ENCODE measurements at places on chromosomes 12 and 14.

- DNase-seq = no peak
Observed at GRCh38 chr14:97524589-97525319, 727.6 kb downstream of the VRK1 start.

- no peak for DNase-seq
Observed at GRCh38 chr14:82689948-82690347, 1156.3 kb upstream of the SEL1L start.

GRCh38 chr14:53766106-53766505, 190.5 kb downstream of the BMP4 start:
- no peak for DNase-seq

DNA sequence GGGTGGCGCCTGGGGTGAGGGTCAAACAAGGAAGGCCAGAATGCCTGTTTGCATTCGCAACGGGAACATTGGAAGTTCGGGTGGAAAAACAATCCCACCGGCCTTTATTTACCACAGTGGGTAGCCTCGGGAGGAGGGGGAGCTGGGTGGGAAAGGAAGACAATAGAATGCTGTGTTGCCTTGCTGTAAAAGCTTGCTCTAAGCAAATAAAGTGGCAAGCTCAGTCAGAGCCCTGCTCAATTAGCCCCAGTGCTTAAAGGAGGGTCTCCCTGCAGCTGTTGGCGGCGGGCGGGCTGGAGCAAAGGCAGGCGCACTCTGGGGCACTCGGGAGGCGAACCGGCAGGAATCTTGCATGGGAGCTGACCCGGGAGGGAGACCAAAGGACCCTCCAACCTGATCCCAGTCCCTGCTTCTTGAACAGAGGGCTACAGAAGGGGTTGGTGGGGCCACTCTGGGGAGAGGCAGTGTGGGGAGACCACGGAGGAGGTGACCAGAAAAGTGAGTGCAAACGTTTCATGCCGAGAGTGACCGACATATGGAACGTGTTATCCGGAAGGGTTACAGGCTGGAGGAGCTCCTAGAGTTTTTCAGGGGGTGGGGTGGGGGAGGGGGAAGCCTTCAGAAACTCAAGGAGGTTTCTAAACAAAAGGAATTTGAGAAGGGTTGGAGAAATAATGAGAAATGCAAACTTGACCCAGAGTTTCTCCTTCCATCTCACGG, 48.5 kb downstream of the NTF3 start:
- no peak for DNase-seq

- no peak for DNase-seq
Observed at GRCh38 chr14:91649930-91650329, 82.0 kb downstream of the CATSPERB start.

- no peak for DNase-seq
Observed at GRCh38 chr14:69863083-69863482, 16.1 kb upstream of the SMOC1 start.

DNA sequence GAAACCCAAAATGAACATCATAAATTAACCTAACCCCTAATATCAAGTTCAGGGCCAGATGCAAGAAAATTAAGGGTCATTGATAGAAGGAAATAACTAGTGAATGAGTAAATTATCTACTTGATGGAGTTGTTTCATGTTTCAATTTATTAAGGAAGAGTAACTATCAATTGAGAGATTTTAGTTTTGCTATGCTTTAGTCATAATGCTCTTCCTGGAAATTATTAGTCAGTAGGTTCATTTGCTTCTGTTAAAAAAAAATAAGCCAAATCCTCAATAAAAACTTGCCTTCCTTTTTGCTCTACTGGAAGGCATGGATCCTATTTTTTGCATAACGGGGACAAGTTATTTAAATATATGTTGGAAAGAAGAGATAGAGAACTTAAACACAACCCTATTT, 59.0 kb upstream of the HIF1A start:
- DNase-seq = no peak

DNA sequence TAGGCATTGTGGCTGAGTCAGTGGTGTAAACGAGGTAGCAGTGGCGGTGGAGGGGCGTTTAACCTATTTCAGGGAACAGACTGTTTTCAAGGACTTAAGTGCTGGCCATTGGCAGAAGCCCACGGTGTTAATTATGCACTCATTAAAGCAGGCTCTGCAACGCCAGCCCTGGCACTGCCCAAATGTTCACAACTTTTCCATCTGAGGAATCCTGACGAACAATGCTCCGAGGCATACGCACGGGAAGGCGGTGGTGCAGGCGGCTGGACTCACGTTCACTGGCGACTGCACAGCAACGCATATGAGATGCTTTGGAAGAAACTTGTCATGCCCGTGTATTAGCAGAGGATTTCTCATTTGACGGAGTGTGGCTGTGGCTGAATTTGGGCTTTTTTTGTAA, 70.6 kb upstream of the SLC24A4 start:
- no peak for DNase-seq
